IMR-90 (cell line): ENCODE measurements at places on chromosomes 2 and 18. TPM values are rescaled to one million over a fixed set of nuclear protein-coding genes. Genes with fewer than 3 reads are reported as not detected.
A peak's percentile ranks its signal among the peaks of the same experiment; 100 is the strongest.

GRCh38 chr2:135607561-135607960 lies 76.3 kb downstream of the R3HDM1 start:
- DNase-seq: peak; percentile 23

KCNK3 gene
- total RNA-seq: under 0.01 TPM in 2 replicates

KRTCAP3 gene
- not detected in 2 replicates for total RNA-seq

- no peak for DNase-seq
These were observed 149.0 kb downstream of the ADCYAP1 start for GRCh38 chr18:1053331-1054315.

POMC gene
- not detected in 2 replicates for total RNA-seq

DNA sequence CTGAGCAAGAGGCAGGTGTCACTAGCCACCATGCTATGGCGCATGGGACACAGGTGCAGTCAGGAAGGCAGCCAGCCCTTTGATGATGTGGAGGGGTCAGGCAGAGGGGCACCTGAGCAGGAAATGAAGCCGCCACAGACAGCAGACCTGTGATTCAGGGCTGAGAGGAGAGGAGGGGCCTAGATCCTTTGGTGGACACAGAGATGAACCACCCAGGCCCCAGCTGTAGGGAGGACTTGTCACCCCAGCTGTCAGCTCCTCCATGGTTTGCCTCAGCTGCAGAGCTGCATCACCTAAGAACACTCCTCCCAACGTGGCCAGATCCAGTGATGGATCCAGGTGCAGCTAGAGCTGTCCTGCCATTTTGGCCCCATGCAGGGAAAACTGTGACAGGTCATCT lies 11.6 kb downstream of the ASB18 start:
- no peak for DNase-seq

- DNase-seq: no peak
These were observed 124.2 kb downstream of the FSIP2 start for GRCh38 chr2:185862657-185863398.

IL1R1 gene
- 6.5 and 8.1 TPM in 2 replicates for total RNA-seq

GDF7 gene
- total RNA-seq: under 0.01 TPM in 2 replicates

- DNase-seq: peak; percentile 32
These were observed 78.3 kb upstream of the FZD5 start for GRCh38 chr2:207847807-207848544.
